ENCODE measurements at places on chromosomes 4 and X. TPM values are rescaled to one million over a fixed set of nuclear protein-coding genes. Genes with fewer than 3 reads are reported as not detected.

GRCh38 chrX:116930311-116930710 is 467.5 kb upstream of the CT83 start:
- no peaks in the 10 kb centered on the region for H3K27me3 ChIP-seq
- no peaks in the 10 kb centered on the region for H3K36me3 ChIP-seq
- H3K4me3 ChIP-seq = no peak overlapping the region

GRCh38 chrX:2628751-2629315 is 62.3 kb upstream of the CD99 start:
- H3K27me3 ChIP-seq = no peaks in the 10 kb centered on the region
- H3K4me1 ChIP-seq = no peaks in the 10 kb centered on the region
- no peaks in the 10 kb centered on the region for H3K36me3 ChIP-seq
- no peak for ATAC-seq

ALAS2 gene
- 1.4 TPM for total RNA-seq

SULT1E1 gene
- total RNA-seq = not detected

SAGE1 gene
- not detected for total RNA-seq

ADH7 gene
- total RNA-seq = 0.13 TPM

- no peak for ATAC-seq
- no peaks in the 10 kb centered on the region for H3K4me1 ChIP-seq
- H3K27me3 ChIP-seq = no peaks in the 10 kb centered on the region
- H3K36me3 ChIP-seq = no peaks in the 10 kb centered on the region
Observed at GRCh38 chr4:98951710-98952109, 22.8 kb upstream of the EIF4E start.

IL2 gene
- not detected for total RNA-seq

DNA sequence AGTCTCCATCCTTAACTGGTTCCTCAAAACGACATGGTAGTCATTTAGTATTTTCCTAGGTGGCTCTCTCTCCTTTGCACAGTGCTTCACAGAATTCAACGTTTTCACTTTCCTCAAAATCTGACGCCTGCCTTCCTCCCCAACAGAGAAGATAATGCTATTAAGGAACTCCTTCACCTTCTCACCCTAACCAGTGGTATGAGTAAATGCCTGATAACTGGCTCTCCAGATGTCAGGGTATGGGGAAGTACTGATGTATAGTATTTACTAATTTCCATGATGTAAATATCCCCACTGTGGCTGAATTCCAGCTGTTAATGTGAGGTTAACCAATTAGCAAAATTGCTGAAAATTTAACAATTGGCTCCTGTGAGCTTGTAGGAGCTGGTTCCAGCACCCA is 28.8 kb upstream of the NSUN7 start:
- H3K27me3 ChIP-seq = no peaks in the 10 kb centered on the region
- H3K4me3 ChIP-seq = no peak overlapping the region
- H3K4me1 ChIP-seq = no peaks in the 10 kb centered on the region
- ATAC-seq = no peak
- no peak overlapping the region for H3K27ac ChIP-seq

- H3K27ac ChIP-seq = no peak overlapping the region
- no peaks in the 10 kb centered on the region for H3K36me3 ChIP-seq
- H3K4me3 ChIP-seq = no peak overlapping the region
- H3K27me3 ChIP-seq = no peaks in the 10 kb centered on the region
Observed at GRCh38 chr4:65819192-65819591, 148.9 kb upstream of the EPHA5 start.

All from gastroesophageal sphincter (tissue), 4 donors.